ENCODE measurements at places on chromosomes 6 and 20.

- no peak for DNase-seq
These were observed 1.4 kb downstream of the RIMS1 start for GRCh38 chr6:71887744-71888230.

DNA sequence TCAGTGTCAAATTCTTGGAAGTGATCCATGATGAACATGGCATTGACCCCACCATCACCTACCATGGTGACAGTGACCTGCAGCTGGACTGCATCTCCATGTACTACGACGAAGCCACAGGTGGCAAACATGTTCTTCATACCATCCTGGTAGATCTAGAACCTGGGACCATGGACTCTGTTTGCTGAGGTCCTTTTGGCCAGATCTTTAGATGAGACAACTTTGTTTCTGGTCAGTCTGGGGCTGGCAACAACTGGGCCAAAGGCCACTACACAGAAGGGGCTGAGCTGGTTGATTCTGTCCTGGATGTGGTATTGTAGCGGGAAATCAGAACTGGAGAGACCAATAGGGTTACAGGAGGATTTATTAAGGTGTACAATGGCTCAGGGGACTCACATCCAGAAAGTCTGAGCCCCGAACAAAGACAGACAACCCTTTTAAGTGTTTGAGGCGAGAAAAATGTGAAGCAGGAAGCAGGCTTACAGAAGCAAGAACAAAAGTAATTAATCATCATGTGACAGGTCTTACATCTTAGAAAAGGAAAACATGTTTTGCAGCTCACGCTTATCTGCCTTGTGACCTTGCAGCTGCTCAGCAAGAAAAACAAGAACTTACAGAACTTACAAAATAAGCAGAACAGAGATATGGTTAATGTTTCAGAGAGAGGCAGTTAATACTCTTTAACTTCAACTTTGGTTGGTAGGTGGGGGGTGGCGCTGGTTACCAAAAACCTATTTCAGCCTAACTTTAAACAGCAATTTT is 58.8 kb upstream of the MOCS1 start:
- no peak for DNase-seq

GRCh38 chr20:24488800-24489175 is 19.4 kb downstream of the SYNDIG1 start:
- DNase-seq = no peak

GRCh38 chr6:21438986-21439352 is 154.6 kb upstream of the SOX4 start:
- no peak for DNase-seq

DNA sequence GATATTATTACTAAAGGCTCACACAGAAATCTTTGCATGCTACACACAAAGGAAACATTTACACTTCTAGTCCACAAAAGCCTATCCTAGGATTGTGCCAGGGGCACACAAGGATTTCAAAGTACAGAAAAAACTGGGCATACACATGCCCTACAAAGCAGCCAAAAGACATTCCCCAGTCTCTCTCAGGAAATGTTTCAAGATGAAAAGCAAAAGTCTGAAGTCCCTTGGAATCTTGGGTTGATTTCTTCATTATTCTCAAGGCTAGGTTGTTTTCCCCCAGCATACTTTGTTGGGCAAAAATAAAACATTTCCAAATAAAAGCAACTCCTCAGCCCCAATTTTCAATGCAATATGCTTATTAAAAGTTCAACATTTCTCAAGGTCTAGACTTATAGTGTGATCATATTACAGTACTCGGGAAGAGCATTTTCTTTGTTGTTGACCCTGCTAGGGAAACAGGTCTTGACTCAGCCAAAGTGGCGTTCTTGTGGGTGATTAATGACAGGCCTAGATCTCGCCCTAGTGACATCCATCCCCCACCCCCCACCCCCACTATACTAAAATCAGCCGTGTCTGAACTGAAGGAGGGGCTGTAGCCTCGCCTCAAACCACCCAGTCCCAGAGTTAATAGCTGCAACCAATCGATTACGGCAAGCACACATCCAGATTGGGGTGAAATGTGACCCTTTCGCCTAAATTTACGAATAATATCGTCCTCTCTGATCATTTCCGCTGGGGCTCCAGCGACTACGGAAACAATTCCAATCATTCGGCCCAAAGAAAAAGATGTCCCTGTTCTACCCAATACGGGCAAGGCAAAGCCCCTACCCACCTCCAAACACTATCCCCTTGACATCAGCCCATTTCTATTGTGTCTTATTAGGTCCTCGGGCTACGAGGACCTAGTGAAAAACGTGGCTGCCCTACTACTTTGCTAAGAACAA is 1.4 kb downstream of the AKIRIN2 start:
- peak; percentile 55 for DNase-seq

DNA sequence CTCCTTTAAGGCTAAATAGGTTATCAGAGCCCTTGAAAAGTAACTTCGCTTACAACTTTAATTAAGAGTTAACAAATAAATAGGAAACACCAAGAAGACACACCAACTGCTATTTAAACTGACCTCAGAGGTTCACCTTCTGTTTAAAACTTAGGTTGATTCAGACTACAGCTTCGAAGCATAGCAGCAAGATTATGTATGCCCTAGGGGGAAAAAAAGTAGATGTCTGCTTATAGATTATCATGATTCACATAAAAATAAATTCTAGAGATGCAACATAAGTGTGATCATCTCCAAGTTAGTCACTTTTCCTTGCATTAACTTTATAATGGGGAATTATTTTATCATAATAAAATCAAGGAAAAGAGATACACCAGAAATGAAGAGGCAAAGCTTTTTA is 8.9 kb downstream of the PNISR start:
- no peak for DNase-seq

- no peak for DNase-seq
These were observed 307.5 kb downstream of the EYS start for GRCh38 chr6:65399355-65400084.

GRCh38 chr6:145148776-145149175 is 586.5 kb downstream of the EPM2A start:
- no peak for DNase-seq

- DNase-seq = no peak
These were observed 211.4 kb upstream of the ECI2 start for GRCh38 chr6:4346659-4347333.

DNA sequence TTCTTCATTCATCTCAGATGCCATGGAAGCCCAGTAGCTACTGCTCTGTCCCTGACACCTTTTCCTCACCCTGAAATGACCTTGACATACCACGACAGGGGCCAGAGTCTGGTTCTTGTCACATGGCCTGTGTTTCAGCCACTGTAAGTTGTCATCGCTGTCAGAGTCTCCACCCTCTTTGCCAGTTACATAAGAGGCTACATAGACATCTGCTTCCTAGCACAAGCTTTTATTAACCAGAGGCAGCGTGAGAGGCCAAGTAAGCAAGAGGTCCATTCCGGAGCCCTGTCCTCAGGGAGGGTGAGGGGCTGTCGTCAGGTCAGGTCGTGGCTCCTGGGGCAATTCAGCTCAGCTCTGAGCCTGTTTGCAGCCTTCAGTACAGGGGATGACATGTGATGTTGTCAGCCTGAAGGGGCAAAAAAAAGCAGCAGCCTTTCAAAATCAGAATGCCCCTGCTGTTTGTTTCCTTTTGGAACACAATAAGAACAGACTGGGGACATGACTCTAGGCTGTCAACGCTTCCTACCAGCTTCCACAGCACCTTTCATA is 146.3 kb downstream of the MTFR2 start:
- no peak for DNase-seq

DNA sequence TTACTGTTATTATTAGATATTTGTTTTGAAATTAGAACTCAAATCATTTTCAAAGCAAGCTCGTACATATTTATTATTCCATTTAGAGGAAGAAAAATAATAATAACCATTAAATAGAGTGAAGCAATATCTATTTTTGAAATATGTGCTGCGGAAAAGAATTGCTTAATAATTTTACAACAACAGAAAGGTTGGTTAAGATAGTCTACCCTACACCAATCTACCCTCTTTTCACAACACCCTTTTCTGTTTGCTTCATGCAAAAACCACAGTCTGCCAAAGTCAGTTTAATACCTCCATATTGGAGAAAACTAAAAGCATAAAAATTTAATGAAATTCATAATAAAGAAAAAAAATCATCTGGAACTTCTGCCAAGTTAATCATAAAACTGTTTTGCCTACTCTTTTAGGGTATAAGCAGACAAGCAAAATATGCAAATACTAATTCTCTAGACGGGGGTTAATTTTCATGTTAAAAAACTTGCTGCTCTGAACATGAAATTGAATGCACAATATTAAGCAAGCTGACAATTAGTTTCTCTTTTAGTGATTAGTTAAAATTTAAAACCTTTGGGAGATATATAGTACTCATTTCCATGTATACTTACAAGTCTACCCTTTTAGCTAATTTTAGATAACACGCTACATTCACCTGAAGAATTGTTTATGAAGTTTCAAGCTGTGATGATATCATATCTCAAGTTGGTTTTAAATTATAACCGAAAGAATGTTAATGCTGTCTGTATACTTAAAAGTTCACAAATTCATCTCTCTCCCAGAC is 100.2 kb downstream of the AHI1 start:
- DNase-seq = no peak

DNA sequence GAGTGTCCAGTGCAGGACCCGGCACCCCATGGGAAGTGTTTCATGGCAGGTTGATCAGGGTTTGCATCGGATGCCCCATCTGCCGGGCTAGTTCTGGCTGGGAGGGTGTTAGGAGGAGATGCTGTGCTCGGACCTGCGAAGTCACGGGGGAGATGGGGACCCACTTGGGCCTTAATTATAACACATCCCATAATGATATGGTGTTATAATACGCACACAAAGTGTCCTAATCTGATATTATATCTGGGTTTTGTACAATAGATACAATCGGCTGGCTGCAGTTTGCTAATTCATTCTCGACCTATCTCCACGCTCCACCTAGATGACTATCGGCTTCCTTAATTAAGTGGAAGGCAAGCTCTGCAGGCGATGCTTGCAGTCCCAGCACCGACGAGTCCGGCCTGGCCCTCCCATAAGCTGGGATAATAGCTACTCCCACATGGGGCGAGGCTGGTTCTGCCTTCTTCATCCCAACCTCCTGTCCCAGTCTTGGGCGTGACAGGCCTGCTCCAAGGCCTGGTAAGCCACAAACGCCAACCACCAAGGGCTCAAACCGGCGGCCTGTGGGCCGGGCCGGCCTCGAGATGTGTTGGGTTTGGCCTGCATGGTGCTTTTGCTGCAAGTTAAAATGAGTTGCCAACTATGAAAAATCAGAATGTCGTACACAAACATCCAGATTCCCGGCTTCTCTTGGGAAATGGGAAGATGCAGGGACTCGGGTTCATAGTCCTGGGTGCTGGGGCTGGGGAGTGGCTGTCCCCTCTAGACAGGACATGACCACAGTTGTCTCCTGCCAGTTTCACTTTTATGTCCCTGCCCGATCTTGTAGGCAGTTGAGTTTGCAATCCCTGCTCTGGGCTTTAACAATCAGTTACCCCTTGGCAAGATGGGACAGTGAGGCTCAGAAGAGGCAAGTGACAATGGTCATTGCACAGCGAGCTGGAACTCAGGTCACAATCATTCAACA is 32.7 kb downstream of the CEBPB start:
- no peak for DNase-seq

DNA sequence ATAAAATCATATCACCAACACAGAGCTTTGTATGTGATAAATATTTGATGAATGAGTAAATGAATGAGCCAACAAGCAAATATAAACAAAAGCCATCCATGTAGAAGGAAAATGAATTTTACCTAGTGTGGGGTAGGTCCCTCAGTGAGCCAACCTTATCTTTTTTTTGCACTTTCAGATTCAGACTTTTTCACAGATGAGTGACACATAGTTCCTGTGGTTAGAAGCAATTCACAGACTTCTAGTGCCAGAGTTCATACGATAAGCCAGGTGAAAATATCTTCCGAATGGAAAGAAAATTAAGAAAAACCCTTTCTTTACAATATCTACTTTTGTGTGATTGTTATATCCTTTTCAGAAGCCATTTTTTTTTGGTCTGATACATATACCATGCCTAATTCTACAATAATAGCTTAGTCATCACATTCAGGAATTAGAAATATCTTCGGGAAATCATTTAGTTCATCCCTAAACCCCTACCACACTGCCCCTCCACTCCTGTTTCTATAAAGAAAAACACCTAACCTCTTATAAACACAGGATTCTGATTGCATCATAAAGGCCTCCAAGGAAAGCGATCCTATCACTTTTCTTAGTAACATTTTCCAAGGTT is 82.7 kb upstream of the CNR1 start:
- DNase-seq = no peak

DNA sequence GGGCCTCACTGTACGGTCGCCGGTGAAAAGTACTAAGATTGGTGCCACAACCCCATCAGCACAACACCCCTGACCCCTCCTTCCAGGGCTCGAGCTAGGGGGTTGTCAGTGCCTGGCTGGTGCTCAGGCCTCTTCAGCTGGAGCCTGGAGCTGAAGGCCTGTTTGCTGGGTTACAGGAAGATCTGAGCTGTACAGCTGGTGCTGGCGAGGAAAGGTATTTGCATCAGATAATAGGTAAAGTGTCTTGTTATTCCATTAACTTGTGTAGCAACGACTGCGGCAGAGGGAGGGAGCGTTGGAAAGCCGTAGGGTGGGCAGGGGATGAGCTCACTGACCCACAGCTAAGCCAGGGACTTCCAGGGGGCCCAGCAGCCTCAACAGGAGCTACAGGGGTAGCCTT is 15.8 kb upstream of the SIRPA start:
- no peak for DNase-seq

GRCh38 chr20:39283464-39283863 is 321.3 kb downstream of the DHX35 start:
- DNase-seq = no peak

- DNase-seq = no peak
These were observed 374.8 kb downstream of the QKI start for GRCh38 chr6:163789199-163789810.

- no peak for DNase-seq
These were observed 71.0 kb upstream of the MRAP2 start for GRCh38 chr6:83962582-83962981.

- DNase-seq = no peak
These were observed 272.5 kb upstream of the SGK1 start for GRCh38 chr6:134590449-134590848.

GRCh38 chr6:113762641-113763040 is 94.5 kb upstream of the MARCKS start:
- DNase-seq = no peak

GRCh38 chr20:53578492-53579222 is 15.0 kb downstream of the ZNF217 start:
- DNase-seq = peak; percentile 93

All from hematopoietic multipotent progenitor cell treated with erythropoietin and hydrocortisone succinate and interleukin-3 and kit ligand, for 15 days (in vitro differentiated cells).